ENCODE measurements at places on chromosomes 1 and 21. TPM values are rescaled to one million over a fixed set of nuclear protein-coding genes. Genes with fewer than 3 reads are reported as not detected.

Gene C1QA
- not detected for total RNA-seq

Gene LAMTOR5
- total RNA-seq, result 34.4 TPM

- no peak for DNase-seq
Observed at GRCh38 chr1:25033828-25034705, 104.0 kb upstream of the RUNX3 start.

DNA sequence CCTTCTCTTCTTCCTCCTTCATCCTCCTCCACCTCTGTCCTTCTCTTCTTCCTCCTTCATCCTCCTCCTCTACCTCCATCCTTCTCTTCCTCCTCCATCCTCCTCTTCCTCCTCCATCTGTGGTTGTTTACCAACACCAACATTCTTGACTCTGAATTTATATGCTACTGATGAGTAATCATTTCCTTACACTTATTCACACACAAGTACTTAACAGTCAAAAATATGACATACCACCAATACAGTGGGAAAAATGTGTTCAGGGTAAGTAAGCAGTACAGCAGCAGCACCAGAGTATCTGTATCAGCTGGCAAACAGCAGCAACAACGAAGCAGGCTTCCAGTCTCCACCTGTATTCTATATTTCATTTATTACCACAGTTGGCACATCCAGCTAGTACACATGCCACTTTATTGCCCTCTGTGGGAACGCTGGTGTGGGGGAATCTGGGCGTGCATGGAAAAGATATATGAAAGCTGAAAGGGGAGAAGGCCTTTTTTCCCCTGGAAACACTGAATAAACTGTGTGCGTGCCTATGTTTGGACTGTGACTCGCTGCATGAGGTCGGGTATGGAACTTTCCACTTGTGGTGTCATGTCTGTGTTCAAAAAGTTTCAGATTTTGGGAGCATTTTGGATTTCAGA is 16.0 kb downstream of the ADSS2 start:
- no peak for DNase-seq

DNA sequence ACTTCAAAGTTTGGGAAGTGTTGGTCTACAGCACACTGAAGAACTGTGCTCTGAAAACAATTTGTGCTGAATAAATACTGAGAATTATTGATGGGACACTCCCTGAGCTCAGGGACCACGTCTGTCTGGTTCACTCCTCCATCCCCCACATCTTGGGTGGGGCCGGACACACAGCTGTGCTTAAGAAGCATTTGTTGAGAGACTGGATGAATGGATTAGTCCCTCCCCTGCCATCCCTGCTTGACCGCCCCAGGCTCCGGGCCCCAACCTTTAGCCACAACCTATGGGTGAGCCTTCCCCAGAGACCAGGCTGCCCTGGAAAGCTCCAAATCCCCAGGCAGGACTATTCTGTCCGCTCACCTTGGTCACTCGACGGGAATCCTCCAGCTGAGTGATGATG is 7.5 kb downstream of the TRIM63 start:
- no peak for DNase-seq
